ENCODE measurements at places on chromosomes 2 and 18. TPM values are rescaled to one million over a fixed set of nuclear protein-coding genes. Genes with fewer than 3 reads are reported as not detected.

The PIEZO2 gene
- total RNA-seq = not detected

The TMEM37 gene
- total RNA-seq = not detected

The SPEG gene
- total RNA-seq = 4.1 TPM

The SRD5A2 gene
- total RNA-seq = 0.07 TPM
